ENCODE measurements at places on chromosomes 4 and X.

DNA sequence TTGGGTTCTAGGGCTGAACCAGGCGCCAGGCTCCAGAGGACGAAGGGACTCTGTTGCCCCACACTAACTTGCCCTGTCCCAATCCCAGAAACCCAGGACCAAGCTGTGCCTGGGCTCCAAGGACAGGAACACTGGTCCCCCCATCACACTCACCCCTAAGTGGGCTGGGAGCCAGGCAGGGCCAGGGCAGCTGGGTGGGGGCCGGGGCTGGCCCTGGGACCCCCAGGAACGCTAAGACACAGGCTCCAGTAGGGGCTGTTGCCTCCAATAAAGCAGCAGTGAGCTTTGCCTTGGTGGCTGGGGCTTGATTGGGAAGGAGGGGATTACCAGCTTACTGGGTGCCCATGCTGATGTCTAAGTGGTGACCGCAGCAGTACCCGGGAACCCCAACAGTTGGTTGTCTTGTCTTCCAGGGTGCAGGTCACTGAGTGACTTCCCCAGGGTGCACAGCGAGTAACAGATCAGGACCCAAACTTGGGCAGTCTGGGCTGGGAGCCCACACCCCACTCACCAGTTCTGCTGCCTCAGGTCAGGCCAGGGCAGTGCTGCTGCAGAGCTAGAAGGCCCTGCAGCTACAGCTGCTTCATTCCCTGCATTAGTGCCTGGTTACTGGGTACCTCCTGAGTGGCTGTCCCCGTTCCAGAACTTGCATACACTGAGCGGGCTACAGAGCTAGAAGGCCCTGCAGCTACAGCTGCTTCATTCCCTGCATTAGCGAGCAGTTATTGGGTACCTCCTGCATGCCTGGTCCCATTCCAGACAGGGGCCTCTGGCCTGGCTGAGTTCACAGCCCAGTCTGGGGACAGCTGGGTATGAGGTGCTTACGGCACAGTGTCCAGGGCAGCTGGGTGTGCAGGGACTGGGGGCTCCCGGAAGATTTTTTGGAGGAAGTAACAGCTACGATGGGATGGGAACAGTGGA, 9.4 kb upstream of the ADD1 start:
- DNase-seq = no peak

- no peak for DNase-seq
Observed at GRCh38 chr4:185651137-185651677, 115.9 kb upstream of the PDLIM3 start.

DNA sequence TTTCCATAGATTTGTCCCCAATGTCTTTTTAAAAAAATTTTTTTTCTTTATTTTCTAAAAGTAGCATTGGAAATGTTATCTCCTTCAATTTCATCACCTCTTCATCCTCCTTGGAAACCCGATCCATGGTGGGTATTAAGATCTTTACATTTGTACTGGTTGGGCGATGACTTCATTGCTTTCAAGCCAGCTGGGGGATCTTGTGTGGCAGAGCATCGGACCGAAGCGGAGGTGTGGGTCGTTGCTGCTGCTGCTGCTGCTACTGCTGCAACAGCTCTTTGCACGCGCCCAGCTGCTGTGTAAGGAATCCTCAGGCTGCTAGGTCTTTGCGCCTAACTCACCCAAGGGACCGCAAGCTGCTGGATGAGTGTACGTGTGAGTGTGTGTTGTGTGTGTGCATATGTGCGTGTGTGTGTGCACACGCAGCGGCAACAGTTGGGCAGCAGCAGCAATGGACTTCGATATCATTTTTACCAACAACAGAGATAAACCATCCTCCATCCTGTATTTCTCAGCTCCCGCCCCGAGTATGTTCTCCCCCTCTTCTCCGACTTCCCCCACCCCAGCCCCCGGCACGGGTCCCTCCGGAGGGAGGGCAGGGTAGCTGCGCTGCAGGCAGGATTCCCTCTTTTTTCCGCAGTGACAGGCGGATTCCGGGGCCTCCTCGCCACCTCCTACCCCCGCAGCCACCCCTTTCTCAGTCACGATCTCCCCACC, 768 bp upstream of the CDKL5 start:
- no peak for DNase-seq

DNA sequence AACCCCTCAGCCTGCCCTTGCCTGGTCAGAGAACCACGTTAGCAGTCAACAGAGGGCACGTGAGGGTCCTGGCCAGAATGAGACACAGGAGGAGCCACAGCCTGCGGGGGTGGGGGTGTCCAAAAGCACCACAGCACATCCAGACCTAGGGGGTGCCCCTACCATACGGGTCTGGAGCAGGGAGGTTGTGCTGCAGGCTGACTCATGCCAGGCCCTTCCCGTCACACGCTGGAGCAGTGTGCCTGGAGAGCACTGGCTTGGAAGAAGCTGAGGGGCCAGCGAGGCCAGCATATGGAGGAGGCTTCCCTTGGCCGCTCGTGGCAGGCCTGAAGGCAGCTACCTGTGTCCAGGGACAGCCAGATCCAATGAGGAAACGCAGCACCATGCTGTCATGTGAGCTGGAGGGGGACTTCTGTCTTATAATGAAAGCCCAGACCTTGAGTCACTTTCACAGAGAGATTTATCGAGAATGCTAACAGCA, 1.5 kb upstream of the IRAK1 start:
- DNase-seq = no peak

DNA sequence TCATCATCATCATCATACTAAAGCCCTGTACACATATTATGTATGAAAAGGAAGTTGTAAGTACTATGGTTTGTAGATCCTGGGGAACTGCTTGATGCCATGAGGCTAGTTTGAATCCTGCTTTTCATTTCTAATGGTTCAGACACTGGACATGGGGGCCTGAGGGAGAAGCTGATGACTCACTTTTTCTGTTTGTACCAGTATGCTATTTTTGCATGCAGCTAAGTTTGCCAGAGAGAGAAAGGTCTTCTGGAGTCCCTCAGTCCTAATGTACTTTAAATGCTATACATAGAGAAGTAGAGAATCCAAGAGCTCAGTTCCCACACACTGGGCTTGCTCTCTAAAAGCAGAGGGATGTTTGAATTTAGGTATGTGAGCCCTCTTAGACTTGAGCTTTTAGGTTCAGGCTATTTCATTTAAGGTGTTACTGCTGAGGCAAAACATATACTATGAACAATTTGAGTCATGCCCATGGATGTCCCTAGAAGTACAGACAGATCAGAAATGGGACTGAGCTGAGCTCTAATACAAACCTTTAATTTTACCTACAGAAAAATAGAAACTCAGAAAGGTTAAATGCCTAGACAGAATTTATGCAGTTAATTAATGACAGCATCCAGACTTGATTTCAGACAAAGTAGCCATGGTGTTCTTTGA, 17.6 kb upstream of the HS3ST1 start:
- DNase-seq = peak; percentile 31
